ENCODE measurements at places on chromosomes 7 and 10. TPM values are rescaled to one million over a fixed set of nuclear protein-coding genes. Genes with fewer than 3 reads are reported as not detected.

The SLC26A5 gene
- total RNA-seq = not detected

- no peak for DNase-seq
Measured at GRCh38 chr7:116595063-116595462, 70.2 kb downstream of the CAV1 start.

The TMEM270 gene
- total RNA-seq = not detected

DNA sequence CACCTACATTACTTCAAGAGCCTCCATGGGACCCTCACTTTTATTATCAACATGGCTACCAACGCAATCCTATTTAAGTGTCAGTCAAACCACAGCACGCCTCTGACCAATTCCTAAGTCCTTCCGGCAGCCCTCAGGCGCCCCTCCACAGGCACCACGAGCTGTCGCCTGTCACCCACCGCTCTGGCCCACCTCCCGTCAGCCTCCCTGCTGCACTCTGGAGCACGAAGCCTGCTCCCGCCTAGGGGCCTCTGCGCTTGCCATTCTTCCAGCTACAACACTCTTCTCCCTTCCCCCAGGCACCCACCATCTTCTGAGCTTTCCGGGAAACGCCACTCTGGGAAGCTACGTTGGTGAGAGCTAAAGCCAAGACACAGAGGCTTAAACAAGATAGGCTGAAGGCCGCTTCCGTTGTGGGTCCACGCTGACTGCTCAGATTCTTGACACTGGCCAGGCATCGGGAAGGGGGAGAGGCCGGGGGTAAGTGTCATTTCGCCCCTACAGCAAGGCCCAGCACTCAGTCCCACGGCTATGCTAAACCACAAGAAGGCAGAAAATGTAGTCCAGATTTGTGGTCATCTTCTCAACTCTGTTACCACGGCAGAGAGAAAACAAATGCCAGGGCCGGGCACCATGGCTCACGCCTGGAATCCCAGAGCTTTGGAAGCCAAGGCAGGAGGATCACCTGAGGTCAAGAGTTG is 56.7 kb downstream of the GNA12 start:
- DNase-seq = no peak

- no peak for DNase-seq
Measured at GRCh38 chr7:15461576-15461975, 100.2 kb downstream of the AGMO start.

The ARMC3 gene
- total RNA-seq = not detected

The TCERG1L gene
- 0.24 TPM for total RNA-seq

The ADRA2A gene
- total RNA-seq = 35.6 TPM

DNA sequence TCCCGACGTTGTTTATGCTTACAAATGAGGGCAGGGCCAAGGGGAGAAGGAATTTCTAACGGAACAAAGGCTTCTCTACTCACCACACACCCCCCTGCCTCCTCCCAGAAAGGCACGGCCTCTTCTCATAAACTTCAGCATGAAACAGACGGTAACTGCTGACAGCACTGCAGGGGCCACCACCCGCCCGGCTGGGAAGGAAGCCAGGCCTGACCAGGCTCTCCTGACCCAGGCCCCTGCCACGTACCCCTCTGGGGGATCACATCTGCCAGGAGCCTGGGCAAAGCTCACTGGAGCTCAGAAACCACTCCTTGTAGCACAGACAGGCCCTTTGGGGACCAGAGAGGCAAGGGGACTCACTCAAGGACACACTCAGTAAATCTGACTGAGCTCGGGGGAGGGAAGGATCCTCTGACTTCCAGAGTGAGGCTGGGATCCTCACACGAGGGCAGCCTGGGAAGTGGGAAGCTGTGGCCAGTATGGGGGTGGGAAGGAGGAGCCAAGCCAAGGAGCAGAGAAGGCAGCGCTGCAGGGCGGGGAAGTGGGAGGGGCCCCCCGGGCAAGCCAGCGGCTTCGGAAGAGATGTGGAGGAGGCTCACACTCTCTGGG is 46.1 kb downstream of the ZCCHC24 start:
- peak; percentile 64 for DNase-seq

Measured in omental fat pad (tissue), 4 donors.